Naive B cell (primary cell): ENCODE measurements at places on chromosomes 16 and 17.

- no peaks in the 10 kb centered on the region for H3K36me3 ChIP-seq
- H3K4me1 ChIP-seq, result no peaks in the 10 kb centered on the region
- H3K4me3 ChIP-seq, result no peak overlapping the region
- peaks cover 6% of the 10 kb centered on the region for H3K27me3 ChIP-seq
Observed at GRCh38 chr16:86975445-86975844, 341.7 kb downstream of the C16orf95 start.

GRCh38 chr17:49362723-49363117 is 670 bp upstream of the ZNF652 start:
- peaks cover 57% of the 10 kb centered on the region for H3K4me1 ChIP-seq
- DNase-seq, result no peak
- H3K4me3 ChIP-seq, result peak overlapping the region; percentile 96

DNA sequence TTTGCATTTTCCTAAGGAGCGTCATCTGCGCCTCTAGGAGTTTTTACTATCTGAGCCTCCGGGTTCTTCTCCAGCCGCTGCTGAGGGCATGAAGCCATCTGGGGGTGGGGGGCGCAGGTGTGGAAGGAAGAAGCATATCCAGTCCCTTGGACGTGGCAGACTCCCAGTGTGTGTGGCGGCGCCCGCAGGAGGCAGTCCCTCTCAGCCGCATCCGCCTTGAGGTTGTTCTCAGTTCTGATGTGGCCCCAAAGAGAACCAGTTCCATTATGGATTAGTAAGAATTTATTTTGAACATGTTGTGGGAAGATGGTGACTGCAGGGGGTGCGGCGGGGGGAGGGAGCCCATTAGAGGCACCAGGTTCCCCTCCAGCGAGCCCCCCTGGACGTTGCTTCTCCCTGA is 100.2 kb downstream of the SEC14L1 start:
- H3K4me1 ChIP-seq, result peaks cover 11% of the 10 kb centered on the region
- H3K4me3 ChIP-seq, result no peak overlapping the region
- no peak for DNase-seq
- H3K27me3 ChIP-seq, result peaks cover 11% of the 10 kb centered on the region
- no peaks in the 10 kb centered on the region for H3K36me3 ChIP-seq
- peak overlapping the region; percentile 14 for H3K27ac ChIP-seq

DNA sequence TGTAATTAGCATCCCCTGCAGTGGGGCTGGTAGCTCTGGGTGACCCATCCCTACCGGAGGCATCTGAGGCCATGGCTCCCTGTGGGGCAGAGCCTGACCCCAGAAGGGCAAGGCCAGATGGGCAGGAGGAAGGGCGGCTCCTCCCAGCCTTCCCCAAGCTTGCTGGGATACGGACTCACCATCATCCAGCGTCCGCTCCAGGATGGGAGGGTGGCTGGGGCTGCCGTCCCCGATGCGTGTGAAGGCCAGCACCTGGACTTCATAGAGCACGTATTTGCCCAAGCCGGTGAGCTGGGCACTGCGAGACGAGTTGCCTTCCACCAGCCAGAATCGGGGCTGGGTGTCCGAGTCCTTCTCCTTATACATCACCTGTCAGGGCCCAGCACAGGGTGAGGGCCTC is 81.6 kb upstream of the CDC42EP4 start:
- H3K27me3 ChIP-seq, result no peaks in the 10 kb centered on the region
- no peak overlapping the region for H3K4me3 ChIP-seq
- no peaks in the 10 kb centered on the region for H3K4me1 ChIP-seq
- no peak overlapping the region for H3K27ac ChIP-seq
- no peak for DNase-seq
- H3K36me3 ChIP-seq, result no peaks in the 10 kb centered on the region
